ENCODE measurements at places on chromosomes 12 and 14.

DNA sequence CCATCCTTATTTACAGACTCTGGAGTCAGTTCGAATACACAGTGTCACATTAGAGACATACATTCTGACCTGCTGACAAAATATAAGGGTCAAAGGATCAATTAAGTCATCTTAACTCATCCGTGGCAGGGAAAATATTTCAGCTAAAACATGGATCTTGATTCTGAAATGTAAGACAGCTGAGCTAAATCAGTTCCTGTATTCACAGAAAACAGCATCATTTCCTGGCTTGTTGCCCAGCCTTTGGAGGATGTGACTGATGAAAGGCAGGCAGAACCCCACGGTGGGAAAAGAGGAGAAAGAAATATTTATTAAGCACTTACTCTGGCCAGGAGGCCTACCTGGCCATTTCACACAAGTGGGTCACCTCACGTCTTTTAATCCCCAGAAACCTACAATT is 101.9 kb downstream of the GAS2L3 start:
- no peak for DNase-seq

DNA sequence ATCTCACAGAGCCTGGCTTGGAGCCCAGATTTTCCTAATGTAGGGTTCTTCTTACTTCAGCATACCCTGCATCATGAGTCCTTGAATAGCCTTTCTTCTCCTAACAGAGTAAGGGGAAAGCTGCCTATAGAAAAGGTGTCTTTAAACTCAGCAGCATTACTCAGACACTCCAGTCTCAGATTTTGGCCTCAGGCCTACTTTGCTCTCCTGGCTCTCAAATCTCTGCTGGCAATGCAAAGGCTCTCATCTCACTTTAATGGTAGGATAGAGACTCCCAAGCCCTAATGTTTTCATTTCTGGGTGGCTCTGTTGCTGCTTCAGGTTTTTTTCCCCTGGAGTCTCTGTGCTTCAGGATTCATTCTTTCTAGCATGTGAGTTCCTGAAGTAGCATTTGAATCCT is 9.1 kb upstream of the NKX2-8 start:
- DNase-seq: no peak

DNA sequence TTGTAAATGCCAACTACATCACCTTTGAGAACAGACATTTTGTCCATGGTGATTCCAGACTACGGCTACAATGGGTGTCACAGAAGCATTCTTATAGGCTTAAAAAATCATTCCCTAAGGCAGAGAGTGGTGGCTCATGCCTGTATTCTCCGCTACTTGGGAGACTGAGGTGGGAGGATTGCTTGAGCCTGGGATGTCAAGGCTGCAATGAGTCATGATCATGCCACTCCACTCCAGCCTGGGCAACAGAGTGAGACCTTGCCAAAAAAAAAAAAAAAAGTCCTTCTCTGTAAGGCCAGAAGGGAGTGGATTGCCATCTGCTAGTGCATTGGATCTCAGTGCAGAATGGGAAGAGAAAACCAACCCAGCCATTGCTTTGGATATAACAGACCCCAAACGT is 522.5 kb downstream of the VRK1 start:
- DNase-seq: no peak

GRCh38 chr12:92603741-92604432 is 98.9 kb upstream of the PLEKHG7 start:
- no peak for DNase-seq

DNA sequence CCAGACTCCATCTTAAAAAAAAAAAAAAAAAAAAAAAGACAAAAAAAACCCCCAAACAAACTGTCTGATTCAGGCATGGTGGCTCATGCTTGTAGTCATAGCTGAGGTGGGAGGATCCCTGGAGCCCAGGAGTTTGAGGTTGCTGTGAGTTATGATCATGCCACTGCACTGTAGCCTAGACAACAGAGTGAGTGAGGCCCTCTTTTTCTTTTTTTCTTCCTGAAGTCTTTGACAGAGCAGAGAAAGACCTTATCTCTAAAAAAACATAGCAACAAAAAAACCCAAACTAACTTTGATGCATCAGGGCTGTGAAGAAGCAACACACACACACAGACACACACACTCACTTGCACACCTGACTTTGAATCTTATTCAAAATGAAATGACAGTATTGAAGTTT is 7.7 kb upstream of the AMN1 start:
- peak; percentile 89 for DNase-seq

- no peak for DNase-seq
Observed at GRCh38 chr12:94488463-94488862, 28.8 kb upstream of the CEP83 start.

GRCh38 chr12:9864913-9865675 is 4.1 kb downstream of the CLEC2B start:
- no peak for DNase-seq

- DNase-seq: no peak
Observed at GRCh38 chr14:53218161-53218560, 65.0 kb upstream of the DDHD1 start.

DNA sequence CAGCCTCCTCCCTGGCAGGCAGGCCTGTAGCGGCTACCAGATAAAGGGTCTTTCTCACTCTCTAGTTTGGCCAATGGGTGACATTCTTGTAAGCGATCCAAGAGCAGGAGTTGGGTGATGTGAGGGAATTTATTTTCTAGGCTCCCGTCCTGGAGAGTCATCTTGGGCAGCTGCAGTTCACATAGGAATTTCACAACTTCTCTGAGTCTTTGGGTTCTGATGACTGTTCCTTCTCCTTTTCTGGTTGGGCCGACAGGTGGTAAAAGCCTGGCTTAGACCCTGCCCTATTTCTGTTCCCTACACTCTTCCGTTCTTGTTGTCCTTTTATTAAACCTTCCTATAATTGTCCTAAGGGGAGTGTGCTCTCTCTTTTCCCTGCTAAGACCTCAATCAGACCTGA is 42.6 kb upstream of the POC1B start:
- DNase-seq: no peak

DNA sequence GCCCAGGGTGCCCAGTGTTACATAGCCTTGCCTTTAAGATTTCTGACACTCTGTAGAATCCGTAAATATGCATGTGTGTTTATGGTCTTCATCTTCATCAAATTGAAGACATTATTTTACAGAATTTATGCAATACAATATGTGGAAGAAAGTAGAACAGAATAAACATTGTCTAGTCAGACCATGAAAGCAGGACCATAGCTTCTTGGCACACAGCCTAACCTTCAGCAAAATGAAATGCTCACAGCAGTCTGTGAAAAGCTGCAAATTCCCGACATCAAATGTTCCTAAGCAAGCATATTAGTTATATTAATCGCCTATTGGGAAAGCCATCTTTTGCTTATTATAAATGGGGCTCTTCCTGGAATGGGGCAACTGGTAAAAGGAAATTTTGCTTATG is 111.3 kb upstream of the GARIN2 start:
- no peak for DNase-seq

- no peak for DNase-seq
Observed at GRCh38 chr14:60346706-60347105, 97.7 kb downstream of the PPM1A start.

- no peak for DNase-seq
Observed at GRCh38 chr12:131203666-131204415, 250.1 kb downstream of the ADGRD1 start.

GRCh38 chr14:74507085-74507484 is 13.5 kb downstream of the ISCA2 start:
- DNase-seq: no peak

DNA sequence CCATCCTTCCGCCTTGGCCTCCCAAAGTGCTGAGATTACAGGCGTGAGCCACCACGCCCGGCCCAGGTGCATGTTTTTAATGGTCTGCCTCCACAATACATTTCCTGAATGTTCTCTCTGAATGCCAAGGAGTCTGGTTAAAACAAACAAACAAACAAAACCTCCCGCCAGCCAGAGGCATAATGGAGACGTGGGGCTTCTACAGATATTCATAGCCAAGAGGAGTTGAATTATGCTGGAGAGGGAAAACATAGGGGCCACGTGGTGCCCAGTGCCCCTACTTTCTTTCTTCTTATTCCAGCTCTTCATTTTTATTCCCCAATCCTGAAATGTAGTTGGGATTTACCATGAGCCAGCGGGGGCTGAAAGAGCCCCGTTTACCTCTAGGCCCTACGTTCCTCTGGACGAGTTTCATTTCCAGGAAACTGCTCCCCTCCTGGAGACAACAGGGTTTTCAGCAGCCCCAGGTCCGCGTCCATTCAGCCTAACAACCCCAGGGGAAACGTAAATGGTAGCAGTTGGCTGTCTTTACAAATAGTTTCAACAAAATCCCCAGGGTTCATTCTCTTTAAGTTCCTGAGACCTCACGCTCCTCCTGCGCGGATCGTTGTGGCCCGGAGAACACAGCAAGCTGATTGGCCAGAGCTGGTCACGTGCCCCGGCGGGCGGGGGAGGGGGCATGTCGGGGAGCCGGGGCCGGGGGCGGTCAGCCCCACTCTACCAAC is 108.5 kb upstream of the ESRRB start:
- no peak for DNase-seq

DNA sequence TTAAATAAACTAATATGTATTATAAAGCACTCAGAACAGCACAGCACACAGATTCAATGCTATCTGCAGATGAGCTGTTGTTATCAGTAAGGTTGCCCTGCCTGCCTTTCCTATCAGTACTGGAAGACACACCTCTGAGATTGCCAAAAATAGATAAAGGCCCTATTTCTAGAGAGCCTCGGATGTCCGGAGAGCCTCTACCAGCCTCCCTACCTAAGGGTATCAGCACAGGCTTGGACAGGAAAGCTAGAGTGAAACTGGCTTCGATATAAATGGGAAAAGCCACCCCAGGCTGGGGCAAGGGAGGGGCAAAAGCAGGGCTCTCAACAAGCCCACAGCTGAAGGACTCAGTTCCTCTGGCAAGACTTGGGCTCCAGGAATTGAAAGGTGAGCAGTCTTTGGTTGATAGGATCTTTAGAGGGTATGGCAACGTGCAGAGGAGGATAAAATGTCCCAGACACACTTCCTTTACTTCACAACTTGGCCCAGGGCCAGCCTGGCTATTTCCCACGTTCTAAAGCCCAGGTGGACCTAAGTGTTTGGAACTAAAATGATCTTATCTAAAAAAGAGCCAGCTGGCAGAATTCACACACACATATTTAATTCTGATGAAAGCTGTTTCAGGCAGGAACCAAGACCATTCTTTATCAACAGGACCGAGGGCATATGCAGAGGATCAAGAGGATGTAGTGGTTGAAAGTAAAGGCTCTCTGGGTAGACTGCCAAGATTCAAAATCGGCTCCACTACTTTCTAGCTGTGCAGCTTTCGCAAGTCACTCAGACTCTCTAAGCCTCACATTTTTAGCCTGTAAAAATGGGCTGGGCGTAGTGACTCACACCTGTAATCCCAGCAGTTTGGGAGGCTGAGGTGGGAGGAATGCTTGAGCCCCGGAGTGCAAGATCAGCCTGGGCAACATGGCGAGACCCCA is 37.8 kb upstream of the ITPR2 start:
- DNase-seq: no peak

DNA sequence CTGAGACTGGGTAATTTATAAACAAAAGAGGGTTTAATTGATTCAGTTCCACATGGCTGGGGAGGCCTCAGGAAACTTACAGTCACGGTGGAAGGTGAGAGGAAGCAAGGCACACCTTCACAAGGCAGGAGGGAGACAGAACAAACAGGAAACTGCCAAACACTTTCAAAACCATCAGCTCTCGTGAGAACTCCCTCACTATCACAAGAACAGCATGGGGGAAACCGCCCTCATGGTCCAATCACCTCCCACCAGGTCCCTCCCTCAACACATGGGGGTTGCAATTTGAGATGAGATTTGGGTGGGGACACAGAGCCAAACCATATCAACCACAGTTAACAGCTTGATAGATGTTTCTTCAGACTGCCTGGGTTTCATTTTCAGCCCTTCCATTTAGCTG is 6.2 kb upstream of the GNPNAT1 start:
- no peak for DNase-seq

DNA sequence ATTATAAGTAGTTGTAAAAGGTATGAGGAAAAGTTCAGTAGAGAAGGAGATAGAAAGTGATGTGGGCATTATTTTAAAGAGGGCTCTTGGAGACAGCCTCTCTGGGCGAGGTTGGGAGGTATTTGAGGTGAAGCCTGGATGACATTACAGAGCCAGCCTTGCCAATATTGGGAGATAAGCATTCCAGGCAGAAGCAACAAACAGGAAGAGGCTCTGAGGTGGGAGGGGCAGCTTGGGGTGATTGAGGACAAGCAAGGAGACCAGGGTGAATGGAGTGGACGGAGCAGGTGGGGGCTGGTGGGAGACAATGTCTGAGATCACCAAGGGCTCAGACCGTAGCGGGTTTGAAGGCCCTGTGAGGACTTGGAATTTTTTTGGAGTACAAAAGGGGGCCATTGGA is 87.3 kb downstream of the DYRK2 start:
- no peak for DNase-seq

- DNase-seq: no peak
Observed at GRCh38 chr14:31270196-31270772, 62.7 kb upstream of the HECTD1 start.

DNA sequence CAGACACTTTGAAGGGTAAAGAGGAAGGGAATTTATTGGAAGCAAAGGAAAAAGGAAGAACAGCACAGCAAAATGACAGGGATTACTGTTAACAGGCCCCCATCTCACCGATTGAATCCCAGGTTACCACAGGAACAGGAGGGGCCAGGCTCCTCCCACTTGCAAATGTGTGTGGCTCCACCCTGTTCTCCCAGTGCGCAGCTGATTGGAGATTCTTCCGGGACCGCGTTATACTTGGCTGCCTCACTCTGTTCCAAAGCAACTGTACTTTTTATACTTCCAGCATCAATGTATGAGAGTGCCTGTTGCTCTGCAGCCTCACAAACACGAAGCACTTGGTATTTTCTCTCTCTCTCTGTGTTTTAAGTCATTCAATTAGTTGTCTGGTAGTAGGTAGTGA is 273.6 kb upstream of the MDGA2 start:
- no peak for DNase-seq

- DNase-seq: no peak
Observed at GRCh38 chr12:82745063-82745674, 58.5 kb downstream of the TMTC2 start.

GRCh38 chr14:94021416-94022157 is 4.6 kb upstream of the OTUB2 start:
- DNase-seq: no peak

GRCh38 chr14:64040044-64040443 is 187.2 kb downstream of the SYNE2 start:
- no peak for DNase-seq

DNA sequence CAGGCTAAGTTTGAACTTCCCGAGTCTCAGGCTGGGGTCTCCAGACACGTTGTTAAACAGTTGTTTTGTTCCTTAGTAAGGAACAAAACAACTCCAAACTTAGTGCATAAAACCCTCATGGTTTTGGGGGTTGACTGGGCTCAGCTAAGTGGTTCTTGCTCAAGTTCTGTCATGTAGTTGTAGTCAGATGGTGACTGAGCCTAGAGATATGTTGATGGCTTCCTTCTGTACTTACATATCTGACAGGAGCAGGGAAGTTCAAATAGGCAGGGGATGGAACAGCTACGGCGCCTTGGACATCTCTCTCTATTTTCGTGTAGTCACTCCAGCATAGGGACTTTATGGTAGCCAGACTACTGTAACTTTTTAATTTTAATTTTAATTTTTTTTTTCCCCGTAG is 45.7 kb downstream of the SPATS2 start:
- no peak for DNase-seq

GRCh38 chr14:62696331-62696924 is 348.8 kb downstream of the KCNH5 start:
- no peak for DNase-seq

- DNase-seq: no peak
Observed at GRCh38 chr12:52975204-52975603, 26.3 kb downstream of the KRT18 start.

- no peak for DNase-seq
Observed at GRCh38 chr14:74502236-74503019, 8.9 kb downstream of the ISCA2 start.

Data from CD4-positive, alpha-beta T cell treated with Interleukin-15 for 4 hours (primary cell).